Mucosa of gallbladder (tissue), 1 donor: ENCODE measurements at places on chromosomes 1 and 21. TPM values are rescaled to one million over a fixed set of nuclear protein-coding genes. Genes with fewer than 3 reads are reported as not detected.

The HEYL gene
- 8.5 TPM for total RNA-seq

The PROK1 gene
- total RNA-seq, result 0.40 TPM

The LCE6A gene
- total RNA-seq, result not detected

The KRTAP19-7 gene
- total RNA-seq, result not detected

The HPCAL4 gene
- total RNA-seq, result 0.20 TPM

The FCGR2B gene
- 19.4 TPM for total RNA-seq

The IGSF9 gene
- 12.4 TPM for total RNA-seq

The HECTD3 gene
- 59.6 TPM for total RNA-seq

The TLR5 gene
- 15.5 TPM for total RNA-seq

The GPR25 gene
- total RNA-seq, result 0.66 TPM

The GCLM gene
- total RNA-seq, result 41.7 TPM

The TGFB2 gene
- 10.3 TPM for total RNA-seq

The CFHR3 gene
- total RNA-seq, result 0.49 TPM

The SLC45A3 gene
- total RNA-seq, result 13.6 TPM

The KRTAP19-3 gene
- not detected for total RNA-seq

The MEX3A gene
- 1.4 TPM for total RNA-seq

The LCE1B gene
- total RNA-seq, result not detected

The C2CD4D gene
- 1.2 TPM for total RNA-seq

The RIMS3 gene
- total RNA-seq, result 4.2 TPM

The LINGO4 gene
- total RNA-seq, result 0.09 TPM

The PRDM16 gene
- total RNA-seq, result 29.3 TPM

The EDN2 gene
- 0.83 TPM for total RNA-seq
